ENCODE measurements at places on chromosomes 1 and 21. TPM values are rescaled to one million over a fixed set of nuclear protein-coding genes. Genes with fewer than 3 reads are reported as not detected.

Gene KCNAB2
- total RNA-seq = 171 TPM

Gene S100B
- 1.4 TPM for total RNA-seq

Gene CD1E
- total RNA-seq = not detected

Gene ACKR1
- total RNA-seq = not detected

Gene OR2L13
- not detected for total RNA-seq

Gene CELA2B
- total RNA-seq = not detected

Gene CBR3
- 7.6 TPM for total RNA-seq

Gene GPR52
- 0.92 TPM for total RNA-seq

Gene CLIC4
- total RNA-seq = 13.2 TPM

Gene DPH5
- 58.5 TPM for total RNA-seq

Gene ZSWIM5
- 1.3 TPM for total RNA-seq

Gene ACTL8
- not detected for total RNA-seq

Gene FCRL5
- not detected for total RNA-seq

DNA sequence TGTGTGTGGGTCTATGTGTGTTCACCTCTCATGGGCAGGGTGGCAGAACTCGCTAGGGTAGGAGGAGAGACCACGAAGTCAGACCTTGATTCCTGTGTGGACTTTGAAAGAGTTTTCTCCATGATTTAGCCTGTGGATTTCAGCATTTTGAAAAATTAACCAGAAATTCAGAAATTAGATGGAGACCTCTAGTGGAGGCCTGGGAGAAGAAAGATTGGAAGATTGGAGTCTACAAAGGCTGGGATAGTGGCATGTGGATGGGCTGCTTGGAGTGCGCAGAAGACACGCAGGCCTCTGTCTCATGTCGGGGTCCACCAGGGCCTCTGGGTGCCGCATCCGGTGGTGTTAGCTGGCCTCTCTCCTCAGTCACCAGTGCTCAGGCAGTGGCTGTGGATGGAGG lies 18.9 kb upstream of the IGSF5 start:
- no peak overlapping the region for H3K4me3 ChIP-seq
- DNase-seq = no peak
- H3K36me3 ChIP-seq = no peaks in the 10 kb centered on the region
- H3K27me3 ChIP-seq = no peaks in the 10 kb centered on the region
- H3K27ac ChIP-seq = no peak overlapping the region

DNA sequence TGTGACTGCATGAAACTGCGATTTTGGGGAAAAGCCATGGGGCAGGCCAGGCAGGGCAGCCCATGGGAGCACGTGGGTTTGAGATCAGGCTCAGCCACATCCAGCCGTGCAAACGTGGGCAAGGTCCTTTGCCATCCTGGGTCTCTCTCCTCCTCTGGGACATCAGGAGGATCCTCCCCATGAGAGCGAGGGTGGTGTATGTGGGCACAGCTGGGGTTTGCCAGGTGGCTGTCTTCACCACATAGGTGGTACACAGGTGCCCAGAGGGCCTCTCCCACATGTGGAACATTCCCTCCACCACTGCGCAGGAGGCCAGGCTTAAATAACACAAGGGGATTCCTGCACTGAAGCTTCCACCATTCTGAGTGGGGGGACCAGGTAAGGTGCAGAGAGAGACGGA lies 136.7 kb downstream of the DMRTB1 start:
- DNase-seq = no peak
- no peak overlapping the region for H3K4me3 ChIP-seq
- no peaks in the 10 kb centered on the region for H3K27me3 ChIP-seq
- no peak overlapping the region for H3K27ac ChIP-seq
- H3K36me3 ChIP-seq = no peaks in the 10 kb centered on the region

DNA sequence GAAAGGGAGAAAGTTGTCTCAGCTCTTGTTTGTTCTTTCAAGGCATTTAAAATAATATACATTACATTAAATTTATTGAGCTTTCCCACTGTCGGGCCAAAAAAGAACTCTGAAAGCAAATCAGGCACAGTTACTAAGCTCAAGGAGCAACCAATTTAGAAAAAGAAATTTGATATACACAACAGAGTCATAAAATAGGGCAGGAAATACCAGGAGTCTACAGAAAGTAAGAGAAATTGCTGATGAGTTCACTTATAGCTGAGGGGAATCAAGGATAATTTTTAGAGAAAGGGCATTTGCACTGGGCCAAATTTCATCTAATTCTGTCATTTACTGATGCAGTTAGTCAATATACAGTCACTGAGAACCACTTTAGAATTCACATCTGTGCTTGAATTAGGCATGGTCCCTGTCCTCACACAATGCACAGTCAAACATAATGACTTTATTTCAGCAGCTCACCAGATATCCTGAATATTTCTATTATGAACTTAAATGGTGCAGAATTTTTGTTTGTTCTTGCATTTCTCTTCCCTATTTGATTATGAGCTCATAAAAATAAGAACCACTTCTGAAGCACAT lies 249.6 kb upstream of the BEND5 start:
- no peak overlapping the region for H3K4me3 ChIP-seq
- H3K27me3 ChIP-seq = no peaks in the 10 kb centered on the region
- H3K36me3 ChIP-seq = no peaks in the 10 kb centered on the region
- DNase-seq = no peak

GRCh38 chr21:42983103-42983502 lies 8.7 kb downstream of the PKNOX1 start:
- H3K36me3 ChIP-seq = no peaks in the 10 kb centered on the region
- DNase-seq = no peak
- no peak overlapping the region for H3K4me3 ChIP-seq
- H3K27me3 ChIP-seq = no peaks in the 10 kb centered on the region
- H3K27ac ChIP-seq = no peak overlapping the region
- H3K4me1 ChIP-seq = peaks cover 8% of the 10 kb centered on the region

- H3K36me3 ChIP-seq = no peaks in the 10 kb centered on the region
- no peaks in the 10 kb centered on the region for H3K4me1 ChIP-seq
Observed at GRCh38 chr1:58249737-58250586, 296.6 kb downstream of the OMA1 start.

- H3K36me3 ChIP-seq = no peaks in the 10 kb centered on the region
- DNase-seq = no peak
- H3K27ac ChIP-seq = no peak overlapping the region
- H3K4me1 ChIP-seq = peaks cover 5% of the 10 kb centered on the region
- H3K27me3 ChIP-seq = no peaks in the 10 kb centered on the region
Observed at GRCh38 chr1:218380125-218380977, 35.2 kb downstream of the TGFB2 start.

- no peak overlapping the region for H3K4me3 ChIP-seq
- no peaks in the 10 kb centered on the region for H3K4me1 ChIP-seq
- DNase-seq = no peak
- no peak overlapping the region for H3K27ac ChIP-seq
Observed at GRCh38 chr1:40926441-40926840, 53.1 kb upstream of the CTPS1 start.

GRCh38 chr1:66438501-66438900 lies 95.5 kb upstream of the SGIP1 start:
- H3K4me3 ChIP-seq = no peak overlapping the region
- no peaks in the 10 kb centered on the region for H3K27me3 ChIP-seq
- no peaks in the 10 kb centered on the region for H3K36me3 ChIP-seq
- no peak for DNase-seq
- H3K4me1 ChIP-seq = no peaks in the 10 kb centered on the region
- no peak overlapping the region for H3K27ac ChIP-seq

- no peak overlapping the region for H3K27ac ChIP-seq
- no peak overlapping the region for H3K4me3 ChIP-seq
- DNase-seq = no peak
- H3K27me3 ChIP-seq = peaks cover 36% of the 10 kb centered on the region
- no peaks in the 10 kb centered on the region for H3K4me1 ChIP-seq
- H3K36me3 ChIP-seq = no peaks in the 10 kb centered on the region
Observed at GRCh38 chr21:36713746-36714145, 14.8 kb downstream of the SIM2 start.

DNA sequence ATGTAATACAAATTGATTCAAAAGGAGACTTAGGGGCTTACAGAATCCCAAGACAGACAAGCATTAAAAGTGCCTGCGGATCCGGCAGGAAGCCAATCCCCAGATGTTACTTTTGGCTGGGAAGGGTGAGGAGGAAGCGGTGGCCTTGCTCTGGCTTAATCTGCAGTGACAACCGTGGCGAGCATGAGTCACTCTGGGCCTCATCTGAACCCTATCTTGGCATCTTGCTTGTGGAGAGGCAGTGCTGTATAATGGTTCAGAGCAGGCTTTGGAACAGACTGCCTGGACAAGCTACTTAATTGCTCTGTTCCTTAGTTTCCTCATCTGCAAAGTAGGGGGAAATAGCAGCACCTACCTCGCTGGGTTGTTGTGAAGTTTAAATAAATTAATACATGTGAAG lies 74.1 kb downstream of the XCL2 start:
- no peaks in the 10 kb centered on the region for H3K36me3 ChIP-seq
- peak; percentile 10 for DNase-seq
- H3K4me1 ChIP-seq = peaks cover 54% of the 10 kb centered on the region

GRCh38 chr1:78223417-78224215 lies 177.8 kb downstream of the GIPC2 start:
- no peak overlapping the region for H3K27ac ChIP-seq
- H3K4me3 ChIP-seq = no peak overlapping the region
- DNase-seq = no peak
- no peaks in the 10 kb centered on the region for H3K27me3 ChIP-seq
- no peaks in the 10 kb centered on the region for H3K4me1 ChIP-seq

DNA sequence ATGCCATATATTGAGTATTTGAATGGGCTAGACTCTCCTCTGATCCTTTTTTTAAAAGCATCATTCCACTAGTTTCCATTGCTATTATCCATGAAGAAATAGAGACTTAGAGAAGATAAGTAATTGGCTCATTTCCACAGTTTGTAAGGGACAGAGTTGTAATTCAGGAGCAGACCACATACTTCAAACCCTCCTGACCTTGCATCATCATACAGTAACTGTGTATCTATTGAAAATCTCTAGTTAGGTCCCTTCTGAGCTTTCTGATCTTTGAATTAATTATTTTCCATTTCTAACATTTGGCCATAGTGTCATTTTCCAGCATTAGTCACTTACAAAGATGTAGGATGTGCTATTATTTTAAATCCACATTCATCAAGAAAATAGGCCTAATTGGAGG lies 386.5 kb upstream of the ST6GALNAC5 start:
- no peak overlapping the region for H3K27ac ChIP-seq
- H3K4me3 ChIP-seq = no peak overlapping the region
- no peaks in the 10 kb centered on the region for H3K27me3 ChIP-seq
- no peak for DNase-seq

GRCh38 chr1:196152975-196153374 lies 455.3 kb downstream of the KCNT2 start:
- DNase-seq = no peak
- no peak overlapping the region for H3K27ac ChIP-seq
- H3K27me3 ChIP-seq = no peaks in the 10 kb centered on the region
- no peak overlapping the region for H3K4me3 ChIP-seq
- no peaks in the 10 kb centered on the region for H3K4me1 ChIP-seq
- H3K36me3 ChIP-seq = no peaks in the 10 kb centered on the region

GRCh38 chr21:36572039-36572438 lies 92.1 kb upstream of the CLDN14 start:
- H3K36me3 ChIP-seq = no peaks in the 10 kb centered on the region
- H3K27me3 ChIP-seq = peaks cover 3% of the 10 kb centered on the region
- H3K4me3 ChIP-seq = no peak overlapping the region
- no peak overlapping the region for H3K27ac ChIP-seq
- H3K4me1 ChIP-seq = no peaks in the 10 kb centered on the region
- DNase-seq = no peak

DNA sequence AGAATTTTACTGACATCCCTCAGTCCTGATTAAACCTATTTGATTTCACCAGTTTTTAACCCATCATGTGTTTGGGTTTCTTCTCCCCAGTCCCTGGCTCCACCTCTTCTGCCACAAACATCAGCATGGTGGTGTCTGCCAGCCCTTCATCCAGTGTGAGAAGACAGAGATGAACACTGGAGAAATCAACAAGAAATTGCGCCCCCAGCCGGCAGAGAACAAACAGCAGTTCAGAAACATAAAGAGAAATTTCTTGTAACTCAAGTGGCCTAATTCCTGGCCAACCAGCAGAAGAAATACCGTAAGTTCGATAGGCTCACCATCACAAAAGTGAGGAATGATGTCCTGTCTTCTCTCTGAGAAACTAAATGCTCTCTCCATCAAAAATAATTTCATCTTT lies 18.3 kb downstream of the S100A11 start:
- DNase-seq = no peak
- no peaks in the 10 kb centered on the region for H3K36me3 ChIP-seq
- no peak overlapping the region for H3K4me3 ChIP-seq

DNA sequence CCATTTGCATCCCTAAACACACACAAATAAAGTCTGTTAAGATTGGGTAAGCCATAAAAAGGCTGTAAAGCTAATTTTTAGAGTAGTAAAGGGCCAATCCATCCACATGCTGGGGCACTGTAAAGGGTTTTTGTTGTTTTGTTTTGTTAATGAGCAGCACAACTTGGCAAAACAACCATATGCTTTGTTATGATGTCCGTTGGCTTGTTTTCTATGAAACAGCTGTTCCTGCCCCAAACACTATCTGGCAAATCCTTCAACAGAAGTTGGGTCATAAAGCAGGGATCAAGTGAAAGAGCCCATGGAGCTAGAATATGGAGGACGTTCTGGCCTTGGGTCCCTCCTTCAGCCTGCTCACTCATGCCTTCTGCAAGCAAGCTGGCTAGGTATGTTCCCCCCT lies 183.6 kb downstream of the APP start:
- H3K4me3 ChIP-seq = no peak overlapping the region
- H3K27ac ChIP-seq = no peak overlapping the region
- H3K27me3 ChIP-seq = no peaks in the 10 kb centered on the region
- no peaks in the 10 kb centered on the region for H3K4me1 ChIP-seq
- no peaks in the 10 kb centered on the region for H3K36me3 ChIP-seq

DNA sequence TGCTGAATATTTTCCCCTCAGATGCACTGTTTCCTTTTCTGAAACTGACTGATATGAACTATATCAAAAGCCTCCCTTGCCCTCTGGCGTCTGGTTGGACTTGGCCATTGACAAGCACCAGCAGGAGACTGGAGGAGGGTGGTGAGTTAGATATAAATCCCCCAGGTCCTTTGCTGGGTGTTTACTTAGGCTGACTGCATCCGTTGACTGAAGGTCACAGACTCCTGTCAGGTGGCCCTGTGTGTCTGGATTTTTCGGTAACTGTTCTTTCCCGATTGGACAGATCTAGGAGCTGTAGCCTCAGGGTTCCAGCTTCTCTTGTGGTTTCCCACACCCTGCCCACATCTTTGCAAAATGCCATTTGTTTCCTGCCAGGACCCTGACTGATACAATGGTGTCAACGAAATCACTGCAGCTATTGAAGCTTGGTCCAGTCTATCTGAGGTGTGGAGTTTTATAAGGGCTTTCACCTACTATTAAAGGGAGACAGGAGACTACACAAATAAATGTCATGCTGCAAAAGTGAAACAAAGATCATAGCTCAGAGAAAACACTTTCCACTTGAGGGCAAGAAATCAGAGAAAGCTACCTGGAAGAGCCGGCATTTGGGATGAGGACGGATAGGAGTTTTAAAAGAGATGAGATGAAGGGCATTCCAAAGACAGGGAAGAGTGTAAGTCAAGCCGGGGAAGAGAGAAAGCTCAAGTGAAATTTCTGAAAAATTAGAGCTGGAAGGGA lies 1.5 kb upstream of the MAGI3 start:
- peaks cover 23% of the 10 kb centered on the region for H3K4me1 ChIP-seq
- H3K36me3 ChIP-seq = no peaks in the 10 kb centered on the region
- peak overlapping the region; percentile 71 for H3K4me3 ChIP-seq
- H3K27ac ChIP-seq = no peak overlapping the region
- no peaks in the 10 kb centered on the region for H3K27me3 ChIP-seq

GRCh38 chr1:172288581-172288980 lies 131.9 kb upstream of the C1orf105 start:
- H3K27me3 ChIP-seq = no peaks in the 10 kb centered on the region
- no peak for DNase-seq
- H3K27ac ChIP-seq = no peak overlapping the region
- H3K4me3 ChIP-seq = no peak overlapping the region
- H3K4me1 ChIP-seq = no peaks in the 10 kb centered on the region
- no peaks in the 10 kb centered on the region for H3K36me3 ChIP-seq

All from CD8-positive, alpha-beta memory T cell (primary cell).